ENCODE measurements at places on chromosomes 16 and 17.

GRCh38 chr17:79864147-79864546 lies 24.9 kb upstream of the CBX4 start:
- DNase-seq, result no peak

GRCh38 chr17:31329221-31329620 lies 7.8 kb upstream of the EVI2A start:
- DNase-seq, result no peak

DNA sequence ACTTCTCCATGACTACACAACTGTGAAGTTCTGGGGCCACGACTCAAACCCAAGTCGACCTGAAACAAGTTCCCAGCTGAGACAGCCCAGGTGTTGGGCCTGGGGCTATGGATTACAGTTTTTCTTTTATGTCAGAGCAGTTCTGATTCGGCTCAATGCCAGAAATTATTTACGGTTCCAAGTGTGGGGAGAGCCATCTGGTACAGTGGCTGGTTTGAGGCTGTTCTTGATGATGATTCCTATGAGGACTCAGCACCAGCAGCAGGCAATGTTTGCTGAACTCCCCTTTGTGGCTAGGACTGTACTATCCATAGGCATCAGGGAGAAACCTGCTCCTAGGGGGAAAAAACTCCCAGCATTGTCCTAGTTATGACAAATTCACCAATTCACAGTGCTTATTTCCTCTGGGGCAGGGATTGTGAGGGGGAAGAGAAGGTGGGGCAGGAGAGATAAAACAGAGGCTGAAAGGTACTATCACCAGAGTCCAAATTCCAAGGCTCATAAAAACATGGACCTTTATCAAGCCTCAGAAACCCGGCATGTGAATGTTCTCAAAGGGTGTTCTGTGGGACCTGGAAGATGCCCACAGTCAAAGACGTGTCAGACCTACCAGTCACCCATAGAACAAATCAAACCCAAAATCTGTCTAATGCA lies 18.2 kb upstream of the CMTM4 start:
- DNase-seq, result no peak

DNA sequence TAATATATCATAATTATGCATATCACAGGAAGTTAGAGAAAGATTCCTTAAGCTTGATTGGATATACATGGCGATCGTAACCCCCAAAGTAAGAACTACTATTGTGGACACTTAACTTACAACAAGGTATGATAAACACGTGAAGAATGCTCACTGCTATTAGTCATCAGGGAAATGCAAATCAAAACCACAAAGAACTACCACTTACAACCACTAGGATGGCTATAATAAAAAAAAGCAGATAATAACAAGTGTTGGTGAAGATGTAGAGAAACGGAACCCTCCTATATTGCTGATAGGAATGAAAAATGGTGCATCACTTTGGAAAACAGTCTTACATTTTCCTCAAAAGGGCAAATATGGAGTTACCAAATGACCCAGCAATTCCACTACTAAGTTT lies 265.9 kb downstream of the SLC39A11 start:
- no peak for DNase-seq

DNA sequence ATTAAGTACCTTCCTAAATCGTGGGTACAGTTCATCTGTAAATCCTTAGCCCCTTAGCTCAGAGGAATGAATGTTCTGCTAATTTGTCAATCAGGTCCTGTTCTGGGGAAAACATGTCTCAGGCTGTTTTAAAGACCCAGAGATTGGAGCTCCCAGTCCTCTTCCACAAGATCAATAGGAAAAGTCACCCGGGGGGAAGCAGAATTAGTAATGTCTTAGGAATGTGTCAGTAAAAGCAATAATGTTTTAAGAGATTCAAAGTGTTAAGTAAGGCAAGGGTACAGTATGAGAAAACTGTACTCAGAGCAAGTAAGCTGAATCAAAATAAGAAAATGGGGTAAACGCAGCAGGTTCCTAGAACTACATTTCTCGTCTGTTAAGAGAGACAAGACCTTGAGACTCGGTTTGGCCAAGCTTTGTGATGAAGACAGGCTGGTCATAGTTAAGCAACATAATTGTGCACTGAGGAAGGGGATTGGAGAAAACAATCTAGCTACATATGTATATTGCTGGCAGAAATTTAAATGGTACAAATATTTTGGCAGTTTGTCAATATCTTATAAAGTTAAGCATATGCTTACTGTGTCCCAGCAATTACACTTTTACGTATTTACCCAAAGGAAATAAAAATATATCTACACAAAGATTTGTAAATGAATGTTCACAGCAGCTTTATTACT lies 192.9 kb upstream of the C17orf78 start:
- DNase-seq, result no peak

GRCh38 chr16:63130942-63131341 lies 1094.7 kb upstream of the CDH8 start:
- DNase-seq, result no peak

DNA sequence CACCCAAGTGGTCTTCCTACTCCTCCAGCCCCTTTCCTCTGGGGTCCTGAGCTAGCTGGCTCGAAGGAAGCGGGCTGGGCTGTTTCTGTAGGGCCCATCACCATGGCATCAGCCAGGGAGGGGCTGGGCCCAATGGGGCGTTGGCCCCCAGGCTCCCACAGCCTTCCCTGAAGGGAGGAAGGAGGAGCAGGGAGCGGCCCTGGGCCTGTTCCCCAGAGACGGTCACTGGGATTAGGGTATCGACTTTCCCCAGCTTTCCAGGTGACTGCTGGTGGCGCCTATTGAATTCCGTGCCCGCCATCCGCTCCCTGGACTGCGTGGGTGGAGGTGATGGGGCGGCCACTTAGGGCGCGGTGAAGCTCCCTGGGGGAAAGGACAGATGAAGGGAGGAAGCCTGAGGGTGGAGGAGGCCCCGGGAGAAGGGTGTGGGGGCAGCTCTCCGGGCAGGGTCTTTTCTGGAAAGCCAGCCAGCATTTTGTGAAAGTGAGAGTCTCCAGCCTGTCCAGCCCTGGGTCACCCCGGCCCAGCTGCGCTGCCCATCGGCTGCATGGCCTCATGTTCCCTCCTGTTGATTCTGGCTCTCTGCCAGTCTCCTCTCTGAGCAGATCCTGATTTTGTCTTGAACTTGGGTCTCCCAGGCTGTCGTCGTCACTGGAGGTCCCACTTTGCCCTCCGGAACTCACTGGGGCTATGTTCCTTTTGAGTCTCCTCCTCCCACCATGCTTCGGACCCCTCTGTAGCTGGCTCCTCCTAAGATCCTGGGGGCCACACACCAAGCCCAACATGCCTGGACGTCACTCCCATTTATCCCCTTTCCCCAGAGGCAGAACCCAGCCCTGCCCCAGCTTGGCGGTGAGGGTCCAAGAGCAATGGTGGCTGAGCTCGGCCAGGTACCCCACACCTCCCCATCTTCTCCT lies 9.8 kb downstream of the NHERF1 start:
- DNase-seq, result no peak

DNA sequence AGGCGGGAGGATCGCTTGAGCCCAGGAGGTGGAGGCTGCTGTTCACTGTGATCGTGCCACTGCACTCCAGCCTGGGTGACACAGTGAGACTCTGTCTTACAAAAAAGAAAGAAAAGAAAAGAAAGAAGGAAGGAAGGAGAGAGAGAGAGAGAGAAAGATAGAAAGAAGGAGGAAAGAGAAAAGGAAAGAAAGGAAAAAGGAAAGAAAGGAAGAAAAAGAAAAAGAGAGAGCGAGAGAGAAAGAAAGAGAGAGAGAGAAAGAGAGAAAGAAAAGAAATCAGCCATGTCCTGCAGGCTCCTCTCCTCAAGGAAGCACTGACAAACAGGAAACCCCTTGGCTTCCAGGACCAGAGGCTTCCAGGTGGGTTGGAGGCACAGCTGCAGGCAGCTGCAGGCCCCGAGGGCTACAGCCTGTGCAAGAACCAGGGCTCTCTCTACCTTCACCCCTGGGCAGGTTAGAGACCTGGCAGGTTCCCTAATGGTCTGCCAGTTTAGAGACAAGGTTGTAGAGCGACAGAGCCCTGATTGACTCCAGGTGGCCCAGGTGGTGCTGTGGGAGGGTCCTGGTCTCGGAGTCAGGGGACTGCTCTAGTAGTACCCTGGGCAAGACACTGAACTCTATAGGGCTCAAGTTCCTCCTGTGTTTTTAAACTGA lies 53.8 kb downstream of the PECAM1 start:
- no peak for DNase-seq

DNA sequence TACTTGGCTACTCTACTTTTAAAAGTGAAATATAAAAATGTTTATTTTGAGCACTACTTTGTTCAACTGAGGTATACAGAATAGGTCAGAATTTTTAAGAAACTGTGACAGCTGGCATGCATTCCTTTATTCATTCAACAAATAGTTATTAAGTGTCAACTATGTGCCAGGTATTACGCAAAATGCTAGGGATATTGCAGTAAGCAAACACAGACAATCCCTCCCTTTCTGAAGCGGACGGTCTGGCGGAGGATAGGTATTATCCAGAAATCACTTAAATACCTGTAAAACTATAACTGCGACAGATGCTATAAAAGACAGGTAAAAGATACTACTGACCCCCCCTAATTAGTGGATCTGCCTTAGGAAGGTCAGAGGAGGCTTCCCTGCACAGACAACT lies 26.1 kb downstream of the METTL16 start:
- DNase-seq, result no peak

DNA sequence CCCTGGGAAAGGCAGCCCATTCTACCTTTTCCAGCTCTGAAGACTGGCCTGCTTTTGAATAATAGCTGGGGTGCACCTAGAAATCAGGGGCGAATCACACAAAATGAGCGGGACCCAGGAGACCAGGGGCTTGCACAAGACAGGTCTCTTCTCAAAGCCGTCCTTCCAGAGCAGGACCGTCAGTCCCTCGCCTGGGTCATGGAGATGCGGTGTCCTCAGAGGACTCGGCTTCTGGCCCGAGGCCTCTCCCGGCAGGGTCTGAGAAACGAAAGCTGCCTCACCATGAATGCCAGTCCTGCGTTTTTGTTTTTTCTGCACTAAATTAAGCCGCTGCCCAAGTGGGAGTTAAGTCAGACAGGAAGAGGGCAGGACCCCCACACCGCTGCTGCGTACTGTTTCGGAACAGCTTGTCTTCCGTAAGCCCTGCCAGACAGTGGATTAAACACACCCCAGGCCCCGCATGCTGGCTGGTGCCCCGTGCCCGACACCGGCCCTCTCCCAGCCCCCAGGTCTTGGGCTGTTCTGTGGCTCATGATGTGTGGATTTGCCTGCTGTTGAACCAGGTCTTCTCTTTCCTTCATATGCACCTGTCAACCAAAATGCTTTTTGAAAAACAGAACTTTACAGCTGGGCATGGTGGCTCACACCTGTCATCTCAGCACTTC lies 142.1 kb upstream of the RPH3AL start:
- no peak for DNase-seq

DNA sequence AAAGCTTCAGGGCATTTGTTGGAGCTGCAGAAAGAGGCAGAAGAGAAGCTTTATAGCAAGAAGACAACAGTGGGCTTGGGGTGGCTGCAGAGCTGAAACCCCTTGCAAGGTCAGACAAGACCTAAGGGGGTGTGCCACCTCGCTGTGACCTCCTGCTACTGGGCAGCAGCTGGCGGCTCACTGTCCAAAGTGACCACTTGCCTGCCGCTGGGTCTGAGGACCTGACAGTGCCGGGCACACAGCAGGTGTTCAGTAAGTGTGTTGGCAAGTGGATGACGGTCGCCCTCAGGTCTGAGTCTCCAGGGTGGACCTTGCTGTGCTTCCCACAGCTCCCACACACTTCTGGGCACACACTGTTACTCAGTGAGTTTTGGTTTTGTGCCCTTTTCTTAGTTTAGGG lies 336.5 kb downstream of the C16orf95 start:
- DNase-seq, result no peak

- no peak for DNase-seq
Observed at GRCh38 chr17:1713160-1713877, 3.1 kb upstream of the TLCD2 start.

- DNase-seq, result no peak
Observed at GRCh38 chr16:49725651-49726050, 130.3 kb downstream of the ZNF423 start.

Data from stimulated activated CD4-positive, alpha-beta T cell treated with anti-CD3 and anti-CD28 coated beads, Interleukin-4, amount 100 ng/mL, for 48 hours (primary cell).